NCI-H1105 treated with DMSO at 0.1 percent for 48 hours (cell line): ENCODE measurements at places on chromosomes 7 and 10.

DNA sequence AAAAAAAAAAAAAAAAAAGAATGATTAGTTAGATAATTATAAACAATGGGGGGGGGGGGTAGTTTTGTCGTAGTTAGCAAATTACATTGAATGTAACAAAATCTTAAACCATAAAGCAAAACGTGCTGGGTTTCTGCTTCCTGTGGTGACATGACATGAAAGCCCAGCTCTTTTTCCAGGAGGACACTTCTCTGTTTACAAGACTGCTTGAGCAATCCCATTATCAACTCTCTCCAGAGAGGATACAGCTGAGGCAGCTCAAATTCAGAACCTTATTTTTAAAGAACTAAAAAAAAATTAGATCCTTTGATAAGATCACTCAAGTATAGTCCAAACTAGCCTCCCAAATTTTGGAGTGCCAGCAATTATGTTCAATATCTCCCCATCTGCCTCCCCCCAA lies 58.6 kb downstream of the ADRB1 start:
- no peak for DNase-seq

- DNase-seq: no peak
Measured at GRCh38 chr10:80324086-80324485, 32.5 kb downstream of the DYDC1 start.

GRCh38 chr10:7337431-7338171 lies 73.2 kb downstream of the SFMBT2 start:
- no peak for DNase-seq

DNA sequence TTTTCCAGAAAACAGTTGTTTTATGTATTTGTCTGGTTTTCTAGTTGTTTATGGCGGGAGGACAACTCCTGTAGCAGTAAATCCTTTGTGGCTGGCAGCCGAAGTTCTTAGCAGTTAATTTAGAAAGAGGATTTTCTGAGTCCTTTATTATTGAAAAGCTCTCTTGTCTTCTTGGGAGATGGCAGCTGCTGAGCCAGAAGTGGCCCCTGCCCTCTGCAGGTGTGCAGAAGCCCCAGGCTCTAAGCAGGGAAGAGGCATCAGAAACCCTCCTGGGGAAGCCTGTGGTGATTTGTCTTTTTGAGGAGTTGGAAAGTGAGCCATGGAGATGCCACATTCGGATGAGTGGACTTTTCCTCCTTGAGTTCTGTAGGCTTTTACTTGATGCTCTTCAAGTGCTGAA lies 106.3 kb downstream of the GLRX3 start:
- no peak for DNase-seq

DNA sequence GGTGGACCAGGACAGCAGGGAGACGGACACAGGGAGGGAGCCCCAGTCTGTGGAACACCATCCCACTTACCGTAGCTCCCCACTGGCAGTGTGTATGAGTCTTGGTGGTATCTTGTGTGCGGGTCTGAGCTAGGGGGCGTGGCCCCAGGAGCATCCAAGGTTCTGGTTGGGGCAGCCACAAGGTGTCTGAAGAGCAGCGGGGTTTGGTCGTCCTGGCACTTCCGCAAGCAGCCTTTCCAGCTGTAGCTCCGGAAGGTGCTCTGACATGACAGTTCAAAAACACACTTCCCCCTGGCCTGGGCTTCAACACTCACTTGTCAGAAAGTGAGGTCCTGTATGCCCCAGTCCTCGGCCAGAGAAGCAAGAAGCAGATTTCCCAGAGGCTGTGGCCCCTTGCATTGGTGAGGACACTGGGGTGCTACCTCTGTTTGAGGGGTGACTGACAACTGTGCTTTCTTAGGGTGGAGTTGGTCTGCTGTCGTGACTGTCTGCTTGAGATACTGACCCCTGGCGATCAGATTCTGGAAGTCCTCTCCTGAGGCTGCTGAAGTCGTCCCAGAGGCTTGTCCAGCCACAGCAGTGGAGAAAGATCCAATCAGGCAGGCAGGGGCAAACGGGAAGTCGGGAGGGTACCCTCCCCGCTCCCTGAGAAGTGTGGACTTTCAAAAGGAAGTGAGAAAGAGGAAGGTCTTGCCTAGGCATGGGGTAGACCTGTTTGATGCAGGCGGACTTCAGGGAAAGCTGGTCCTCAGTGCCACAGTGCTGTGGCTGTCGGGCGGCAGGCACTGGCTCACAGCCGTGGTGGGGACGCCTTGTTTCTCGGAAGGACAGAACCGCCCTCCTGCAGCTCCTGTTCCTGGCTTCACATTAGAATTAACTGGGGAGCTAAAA lies 51.4 kb upstream of the PFKFB3 start:
- DNase-seq: no peak

DNA sequence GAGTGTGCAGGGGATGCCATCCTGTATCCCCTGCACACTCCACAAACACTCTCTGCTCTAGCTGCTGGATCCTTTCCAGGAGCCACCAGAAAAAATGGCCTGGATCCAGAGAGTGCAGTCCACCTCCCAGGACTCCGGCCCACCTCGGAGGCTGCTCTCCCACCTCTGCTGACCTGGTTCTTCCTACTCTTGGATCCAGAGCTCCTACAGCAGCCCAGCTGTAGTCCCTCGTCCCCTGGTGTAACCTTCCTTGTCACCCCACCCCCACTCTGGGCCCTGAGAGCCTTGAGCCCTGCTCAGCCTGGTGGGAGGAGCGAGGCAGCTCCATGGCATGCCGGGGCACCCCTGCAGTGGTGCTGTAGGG lies 54.4 kb downstream of the GOLGA7B start:
- no peak for DNase-seq

DNA sequence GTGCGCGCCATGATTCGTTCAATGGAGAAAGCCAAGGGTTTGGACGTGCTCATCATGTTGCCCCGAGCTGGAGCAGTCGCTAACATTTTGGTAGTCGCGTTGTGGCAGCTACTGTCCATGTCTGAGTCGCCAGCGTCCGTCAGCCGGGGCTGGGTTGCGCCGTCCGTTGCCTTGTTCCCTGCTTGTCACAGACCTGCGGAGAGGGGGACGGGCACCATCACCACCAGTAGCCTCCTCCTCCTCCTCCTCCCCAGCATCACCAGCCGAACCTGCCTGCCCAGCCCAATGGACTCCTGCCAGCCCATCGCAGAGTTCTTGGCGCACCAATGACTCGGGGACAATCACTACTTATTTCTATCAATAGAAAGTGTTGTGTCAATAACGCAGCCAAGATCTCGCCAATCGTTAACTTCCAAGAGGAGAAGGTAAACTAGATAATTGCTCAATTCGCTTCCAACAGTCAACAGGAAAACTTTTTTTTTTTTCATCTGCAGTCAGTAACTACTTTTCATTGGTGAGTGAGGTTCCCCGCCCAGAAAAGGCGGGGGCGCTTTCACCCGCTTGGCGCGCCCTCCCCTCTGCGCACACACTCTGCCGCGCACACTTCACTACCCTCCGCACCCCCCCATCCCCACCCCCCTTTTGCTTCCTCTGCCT lies at the start of gene FEZF1:
TSS of gene FEZF1 (minus strand) at position 432 of the 657 bp plus-strand sequence. CDS start at position 119, 313 bp downstream.
- peak; percentile 74 for DNase-seq

DNA sequence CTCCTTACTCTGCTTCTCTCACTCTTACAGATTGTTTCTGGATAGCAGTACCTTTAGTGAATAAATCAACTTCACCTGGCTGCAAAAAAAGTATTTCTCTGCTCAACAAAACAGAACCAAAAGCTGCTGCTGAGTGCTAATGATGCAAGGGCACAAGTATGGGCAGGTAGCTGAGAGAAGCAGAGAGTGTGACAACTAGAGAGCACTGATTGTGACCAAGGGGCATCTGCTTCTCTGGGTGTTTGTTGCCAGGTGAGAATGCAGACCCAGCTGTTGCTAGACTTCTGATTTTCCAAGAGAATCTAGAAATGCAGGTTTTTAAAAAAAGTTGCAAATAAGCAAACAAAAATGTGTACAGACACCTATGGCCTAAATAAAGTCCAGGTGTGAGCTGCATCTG lies 25.3 kb upstream of the PPIF start:
- no peak for DNase-seq

DNA sequence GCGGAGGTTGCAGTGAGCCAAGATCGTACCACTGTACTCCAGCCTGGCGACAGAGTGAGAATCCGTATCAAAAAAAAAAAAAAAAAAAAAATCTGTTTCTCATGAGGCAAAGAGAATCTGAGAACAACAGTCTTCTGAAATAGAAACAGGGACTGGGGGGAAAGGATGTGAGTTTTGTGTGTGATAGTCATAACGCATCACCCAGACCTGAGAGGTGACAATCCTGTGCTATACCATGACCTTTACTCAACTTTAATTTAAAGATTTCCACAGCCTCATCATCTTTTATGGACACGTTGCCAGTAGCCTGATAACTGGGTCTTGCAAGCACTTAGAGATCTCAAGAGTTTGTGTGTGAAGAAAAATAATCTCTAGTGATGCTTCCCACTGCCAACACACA lies 2.3 kb downstream of the ATXN7L1 start:
- no peak for DNase-seq

GRCh38 chr7:96400518-96400917 lies 78.6 kb upstream of the SLC25A13 start:
- DNase-seq: no peak

DNA sequence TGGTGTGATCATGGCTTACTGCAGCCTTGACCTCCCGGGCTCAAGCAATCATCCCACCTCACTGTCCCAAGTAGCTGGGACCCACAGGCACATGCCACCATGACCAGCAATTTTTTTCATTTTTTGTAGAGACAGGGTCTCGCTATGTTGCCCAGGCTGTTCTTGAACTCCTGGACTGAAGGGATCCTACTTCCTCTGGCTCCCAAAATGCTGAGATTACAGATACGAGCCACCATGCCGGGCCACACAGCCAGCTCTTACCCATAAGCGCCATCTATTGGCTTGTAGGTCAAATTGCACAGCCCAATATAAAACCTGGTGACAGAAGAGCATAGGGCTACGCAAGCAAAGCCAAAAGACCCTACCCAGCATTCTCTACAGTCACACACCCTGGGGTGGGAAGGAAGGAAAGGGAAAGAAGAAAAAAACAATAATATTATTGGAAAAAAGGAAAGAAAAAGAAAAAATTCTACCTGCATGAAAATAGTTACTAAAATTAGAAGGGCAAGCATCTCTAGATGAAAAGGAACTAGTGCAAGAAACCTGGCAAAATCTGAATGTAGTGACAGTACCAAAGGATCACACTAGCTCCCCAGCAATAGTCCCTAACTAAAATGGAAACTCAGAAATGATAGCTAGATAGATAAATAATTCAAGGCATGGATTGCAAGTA lies 29.4 kb upstream of the AMPH start:
- DNase-seq: peak; percentile 66

DNA sequence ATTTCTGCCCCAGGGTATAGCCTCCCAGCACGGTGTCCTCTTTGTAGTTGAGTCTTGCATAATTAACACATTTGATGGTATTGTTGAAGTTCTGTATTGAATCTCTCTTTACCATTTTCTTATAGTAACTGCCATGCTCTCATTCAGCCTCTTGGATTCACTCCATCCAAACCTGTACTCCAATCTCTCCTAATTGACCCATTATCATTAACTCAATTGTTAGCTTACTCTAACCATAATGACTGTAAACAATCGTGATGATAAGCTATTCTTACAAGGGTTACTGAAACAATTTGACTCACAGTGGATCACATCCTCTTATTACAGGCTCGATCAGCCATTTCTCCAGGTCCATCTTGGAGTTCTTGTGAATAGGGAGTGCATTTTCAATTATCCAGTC lies 191.9 kb upstream of the AGK start:
- peak; percentile 93 for DNase-seq

DNA sequence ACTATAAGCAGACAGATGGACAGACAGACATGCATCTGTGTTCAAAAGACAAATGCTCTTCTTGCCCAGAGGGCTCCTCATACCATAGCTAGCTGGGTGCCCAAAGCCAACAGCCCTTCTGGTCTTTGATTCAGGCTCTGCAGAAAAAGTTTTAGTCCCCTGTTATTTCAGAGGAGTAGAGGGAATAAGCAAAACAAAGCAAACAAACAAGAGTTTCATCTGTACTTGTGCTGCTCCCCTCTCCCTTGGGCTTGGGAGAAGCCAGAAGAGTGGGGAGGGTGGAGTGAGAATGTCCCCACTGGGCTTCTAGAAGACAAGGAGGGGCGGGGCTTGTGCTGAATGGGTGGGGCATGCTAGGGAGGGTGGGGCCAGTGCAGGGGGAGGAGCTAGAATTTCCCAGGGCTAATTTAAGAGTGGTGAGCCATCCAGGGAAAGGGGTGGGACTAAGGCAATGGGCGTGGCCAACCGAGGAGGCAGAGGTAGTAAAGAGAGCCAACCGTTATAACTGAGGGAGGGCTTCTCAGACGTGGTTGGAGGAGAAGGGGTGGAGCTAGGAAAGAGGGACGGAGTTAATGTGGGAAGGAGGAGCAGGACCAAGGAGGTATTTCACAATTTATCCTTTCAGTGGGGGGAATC lies 101.2 kb upstream of the MGMT start:
- DNase-seq: no peak

GRCh38 chr7:151231080-151231479 lies 1.2 kb upstream of the CHPF2 start:
- no peak for DNase-seq

GRCh38 chr7:41886262-41886900 lies 183.5 kb upstream of the INHBA start:
- DNase-seq: no peak

DNA sequence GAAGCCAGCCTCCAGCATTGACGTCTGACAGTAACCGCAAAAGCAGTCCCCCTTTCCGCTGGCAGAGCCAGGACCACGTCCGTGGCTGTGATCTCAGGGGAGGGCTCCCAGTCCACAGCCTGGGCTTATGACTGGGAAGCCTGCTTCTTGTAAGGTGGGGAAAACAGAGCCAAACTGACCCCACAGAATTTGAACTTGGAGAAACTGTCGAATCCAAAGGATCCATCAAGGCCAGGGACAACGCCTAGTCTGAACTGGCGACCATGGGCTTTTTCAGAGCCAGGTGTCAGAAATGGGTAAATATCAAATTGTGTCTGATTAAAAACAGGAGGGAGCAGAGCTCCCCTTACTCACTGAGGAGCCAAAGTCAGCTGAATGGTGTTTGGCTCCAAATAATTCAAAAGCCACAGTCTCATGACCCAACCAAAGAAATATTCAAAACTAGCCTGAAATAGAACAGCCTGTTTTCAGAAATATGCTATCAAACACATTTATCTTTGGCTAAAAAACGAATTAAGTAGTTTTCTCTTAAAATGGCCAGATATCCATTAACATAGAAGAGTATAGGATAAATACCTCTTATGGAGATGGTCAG lies 751.4 kb upstream of the GALNT17 start:
- DNase-seq: no peak
